ENCODE measurements at places on chromosomes 6 and 20.

- DNase-seq, result no peak
These were observed 11.6 kb upstream of the ITPR3 start for GRCh38 chr6:33609528-33609927.

DNA sequence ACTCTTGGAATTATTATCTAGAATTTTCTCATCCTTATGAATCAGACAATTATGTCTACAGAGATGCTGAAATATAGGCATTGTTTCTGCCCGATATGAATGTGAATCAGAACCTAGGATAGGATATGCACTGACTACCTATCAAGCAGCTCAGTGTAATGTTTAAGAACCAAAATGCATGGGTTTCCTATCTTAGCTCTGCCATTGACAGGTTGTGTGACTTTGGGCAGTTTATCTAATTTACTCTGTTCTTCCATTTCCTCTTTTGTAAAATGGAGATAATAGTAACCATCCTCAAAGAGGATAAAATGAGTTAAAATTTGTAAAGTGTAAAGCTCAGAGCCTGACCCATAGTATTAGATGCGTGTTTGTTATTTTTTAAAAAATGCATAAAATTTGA, 10.2 kb upstream of the AIG1 start:
- DNase-seq, result no peak

DNA sequence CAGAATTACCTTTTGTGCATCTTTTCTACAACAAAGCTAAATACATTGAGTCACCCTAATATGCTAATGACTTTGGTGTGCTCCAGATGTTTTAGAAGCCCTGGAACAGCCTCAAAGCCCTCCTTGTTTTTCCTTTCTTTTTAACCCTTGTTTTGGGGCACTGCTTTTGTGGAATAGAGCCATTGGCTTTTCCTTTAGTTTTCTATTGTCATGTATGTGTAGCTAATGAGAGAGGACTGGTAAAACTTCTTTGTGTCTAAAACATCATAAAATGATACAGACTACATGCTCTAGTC, 158.8 kb downstream of the JARID2 start:
- DNase-seq, result no peak

- no peak for DNase-seq
These were observed 291.6 kb upstream of the ECI2 start for GRCh38 chr6:4426968-4427367.

GRCh38 chr20:49790077-49790798, 22.4 kb upstream of the SLC9A8 start:
- no peak for DNase-seq

DNA sequence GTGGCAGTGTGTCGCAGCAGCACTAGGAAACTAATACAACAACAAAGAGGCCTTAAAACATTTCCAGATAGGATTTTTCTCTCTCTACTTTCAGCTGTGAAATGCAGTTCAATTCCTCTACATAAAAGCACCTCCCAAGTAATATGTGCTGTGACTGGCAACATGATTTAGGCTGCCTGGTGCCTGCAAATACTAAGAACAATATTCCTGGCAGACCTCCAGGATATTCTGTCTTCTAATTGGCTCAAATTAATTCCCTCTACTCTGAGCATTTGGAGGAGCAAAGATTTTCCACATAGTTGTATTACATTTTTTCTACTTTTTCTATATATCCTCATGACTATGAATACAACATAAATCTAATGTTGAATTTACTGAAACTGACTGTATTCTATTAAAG, 33.2 kb downstream of the SCGN start:
- no peak for DNase-seq

- no peak for DNase-seq
These were observed 56.6 kb downstream of the SNX14 start for GRCh38 chr6:85537055-85537494.

GRCh38 chr6:52929321-52930164, 20.0 kb upstream of the GSTA3 start:
- no peak for DNase-seq

GRCh38 chr6:46763466-46763865, 16.7 kb downstream of the ANKRD66 start:
- no peak for DNase-seq

- DNase-seq, result no peak
These were observed 265.8 kb upstream of the TCF21 start for GRCh38 chr6:133623065-133623464.

GRCh38 chr20:44247586-44248409, 690 bp downstream of the GDAP1L1 start:
- no peak for DNase-seq

DNA sequence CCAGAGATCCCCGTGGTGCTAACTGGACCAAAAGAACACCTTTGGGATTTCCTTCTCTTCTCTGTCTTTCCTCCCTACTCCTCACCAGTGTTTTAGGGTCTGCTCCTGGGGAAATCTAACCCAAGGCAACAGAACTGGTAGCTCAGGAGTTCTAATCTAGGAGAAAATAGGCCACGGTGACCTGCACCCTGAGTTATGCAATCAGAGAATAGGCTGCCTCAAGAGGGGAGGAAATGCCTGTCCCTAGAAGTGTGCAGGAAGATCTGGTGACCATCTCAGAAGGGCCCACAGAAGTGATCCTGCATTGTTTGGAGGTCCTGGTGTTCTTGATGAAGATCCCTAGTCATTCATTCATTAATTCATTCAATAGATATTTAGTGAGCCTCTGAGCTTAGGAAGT, 3.4 kb downstream of the ETV7 start:
- no peak for DNase-seq

DNA sequence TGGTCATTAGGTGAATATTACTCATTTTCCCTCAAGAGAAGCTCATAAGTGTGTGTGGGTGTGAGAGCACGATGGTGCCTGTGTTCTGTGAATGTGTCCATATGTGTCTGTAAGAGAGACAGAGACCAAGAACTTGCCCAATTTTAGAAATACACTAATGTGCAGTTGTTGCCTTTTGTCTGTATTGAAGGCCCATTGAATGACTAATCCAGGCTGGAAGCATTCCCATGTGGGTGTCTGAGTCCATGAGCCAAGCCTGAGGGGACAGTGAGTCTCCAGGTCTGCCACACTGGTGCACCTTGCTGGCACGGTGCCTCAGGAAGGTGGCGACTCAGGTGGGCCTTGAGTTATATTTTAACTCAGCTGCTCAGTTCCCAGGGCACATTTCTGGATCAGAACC, 25.5 kb upstream of the ASXL1 start:
- no peak for DNase-seq

DNA sequence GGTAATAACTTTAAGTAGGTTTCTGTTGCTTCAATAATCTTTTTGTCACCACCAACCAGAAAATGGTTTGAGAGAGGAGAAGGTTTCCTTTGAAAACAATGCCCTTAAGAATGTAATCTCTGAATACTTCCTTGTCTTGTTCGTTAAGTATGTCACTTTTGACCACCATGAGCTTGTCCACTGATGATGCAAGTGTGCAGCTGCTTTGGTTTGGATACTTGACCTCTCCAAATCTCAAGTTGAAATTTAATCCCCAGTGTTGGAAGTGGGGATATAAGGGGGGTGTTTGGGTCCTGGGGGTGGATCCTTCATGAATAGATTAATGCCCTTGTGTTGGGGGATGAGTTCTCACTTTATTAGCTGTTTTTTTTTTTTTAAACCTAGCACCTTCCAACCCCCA, 985.4 kb downstream of the EPHA7 start:
- no peak for DNase-seq

- no peak for DNase-seq
These were observed 151.7 kb downstream of the ZFAND3 start for GRCh38 chr6:37971266-37971665.

- DNase-seq, result no peak
These were observed 156.9 kb upstream of the FLRT3 start for GRCh38 chr20:14494355-14494754.

GRCh38 chr6:31952140-31952805, 6.4 kb downstream of the CFB start:
- no peak for DNase-seq

DNA sequence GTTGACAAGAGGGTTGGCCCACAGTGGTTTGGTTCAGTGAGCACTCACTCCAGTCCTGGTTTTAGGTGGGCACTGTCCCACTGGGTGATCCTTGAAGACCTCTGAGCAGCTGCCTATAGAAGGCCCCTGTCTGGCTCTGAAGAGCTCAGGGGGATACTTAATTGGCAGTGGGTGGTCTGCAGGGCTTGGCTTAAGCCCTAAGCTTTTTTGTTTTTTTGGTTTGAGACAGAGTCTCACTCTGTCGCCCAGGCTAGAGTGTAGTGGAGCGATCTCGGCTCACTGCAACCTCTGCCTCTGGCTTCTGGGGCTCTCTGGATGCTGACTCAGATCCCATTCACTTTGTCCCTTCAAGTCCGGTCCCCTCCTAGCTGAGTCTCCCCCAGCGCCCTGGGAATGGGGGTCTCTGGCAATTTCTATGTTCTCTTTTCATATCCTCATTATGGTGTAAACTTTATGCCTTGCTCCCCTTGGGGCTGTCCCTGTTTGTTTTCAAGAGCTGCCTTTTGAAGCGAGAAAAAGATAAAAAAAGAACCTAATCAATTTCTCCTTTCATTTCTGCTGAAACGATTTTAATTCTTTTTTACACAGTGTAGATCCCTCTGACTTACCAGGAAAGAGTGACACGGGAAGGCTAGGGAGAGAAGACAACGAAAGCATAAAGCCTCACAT, 12.2 kb upstream of the KCNG1 start:
- DNase-seq, result no peak

- DNase-seq, result no peak
These were observed 2.4 kb downstream of the MYO6 start for GRCh38 chr6:75751443-75751842.

GRCh38 chr20:58374027-58374850, 14.8 kb upstream of the VAPB start:
- DNase-seq, result no peak

GRCh38 chr20:23136893-23137745, 51.0 kb upstream of the CD93 start:
- DNase-seq, result no peak

DNA sequence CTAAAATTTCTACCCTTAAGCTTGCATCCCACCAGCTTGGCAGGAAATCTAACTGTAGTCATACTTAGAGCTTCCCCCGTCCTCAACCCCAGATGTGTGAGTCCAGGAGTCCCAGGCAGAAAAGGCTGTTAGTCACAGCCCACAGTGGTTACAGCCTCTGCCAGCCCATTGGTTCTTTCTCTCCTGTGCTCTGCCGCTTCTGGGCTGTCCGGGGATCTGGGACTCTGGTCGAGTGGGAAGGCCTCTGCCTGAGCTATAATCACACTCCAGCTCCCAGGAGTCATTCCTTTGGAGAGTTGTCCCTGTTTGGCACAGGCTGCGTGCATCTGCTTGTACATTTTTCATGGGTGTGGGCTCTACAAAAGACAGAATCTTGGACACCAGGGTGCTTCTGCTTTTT, 45.6 kb upstream of the FYN start:
- no peak for DNase-seq

- no peak for DNase-seq
These were observed 267.5 kb upstream of the OPRM1 start for GRCh38 chr6:153771577-153771976.

GRCh38 chr20:32898729-32899128, 40.0 kb downstream of the EFCAB8 start:
- no peak for DNase-seq

DNA sequence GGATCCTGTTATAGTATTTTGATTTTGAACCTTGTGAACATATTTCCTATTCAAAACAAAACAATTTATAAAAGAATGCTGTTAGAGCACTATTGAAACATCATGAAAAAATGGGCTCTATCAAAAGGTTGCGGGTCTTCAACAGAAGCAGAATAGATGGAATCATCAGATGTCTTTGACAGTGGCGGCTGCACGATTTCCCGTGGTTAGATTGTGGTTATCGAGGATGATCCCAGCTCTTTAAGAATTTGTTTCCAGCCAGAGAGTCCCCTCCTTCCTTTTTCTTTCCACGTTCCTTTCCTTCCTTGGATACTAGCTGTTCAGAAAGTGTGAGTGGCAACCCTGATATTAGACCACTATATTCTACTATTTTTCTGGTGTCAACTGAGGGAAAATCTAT, 163.4 kb downstream of the FARS2 start:
- no peak for DNase-seq

GRCh38 chr6:34888514-34888856, 570 bp upstream of the ANKS1A start:
- DNase-seq, result no peak

DNA sequence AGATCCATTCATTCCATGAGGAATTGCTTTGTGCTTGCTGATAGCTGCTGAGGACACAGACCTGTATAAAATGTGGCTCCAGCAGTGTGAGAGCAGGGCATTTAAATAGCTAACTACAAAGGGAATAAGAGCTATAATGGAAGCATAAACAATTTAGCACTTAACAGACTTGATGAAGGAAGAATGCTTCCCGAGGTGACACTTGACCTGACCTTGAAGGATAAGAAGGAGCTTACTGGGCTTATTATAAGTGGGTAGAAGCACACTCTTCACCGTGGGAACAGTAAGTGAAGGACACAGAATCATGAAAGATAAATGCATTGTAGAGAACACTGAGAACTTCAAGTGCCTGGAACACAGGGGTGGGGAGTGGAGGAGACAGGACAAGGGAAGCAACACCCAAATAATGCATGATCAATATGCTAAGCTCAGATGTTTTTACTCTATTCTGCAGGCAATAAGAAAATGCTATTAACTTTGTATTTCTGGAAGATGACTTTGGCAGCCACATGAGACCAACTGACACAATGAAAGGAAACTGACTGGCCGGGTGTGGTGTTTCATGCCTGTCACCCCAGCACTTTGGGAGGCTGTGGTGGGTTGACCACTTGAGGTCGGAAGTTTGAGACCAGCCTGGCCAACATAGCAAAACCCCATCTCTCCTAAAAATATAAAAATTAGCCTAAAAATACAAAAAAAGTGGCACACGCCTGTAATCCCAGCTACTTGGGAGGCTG, 84.2 kb downstream of the EPB41L2 start:
- DNase-seq, result no peak

GRCh38 chr6:118869350-118869749, 24.6 kb upstream of the ASF1A start:
- DNase-seq, result no peak

GRCh38 chr6:148840256-148840655, 93.4 kb downstream of the UST start:
- DNase-seq, result no peak

DNA sequence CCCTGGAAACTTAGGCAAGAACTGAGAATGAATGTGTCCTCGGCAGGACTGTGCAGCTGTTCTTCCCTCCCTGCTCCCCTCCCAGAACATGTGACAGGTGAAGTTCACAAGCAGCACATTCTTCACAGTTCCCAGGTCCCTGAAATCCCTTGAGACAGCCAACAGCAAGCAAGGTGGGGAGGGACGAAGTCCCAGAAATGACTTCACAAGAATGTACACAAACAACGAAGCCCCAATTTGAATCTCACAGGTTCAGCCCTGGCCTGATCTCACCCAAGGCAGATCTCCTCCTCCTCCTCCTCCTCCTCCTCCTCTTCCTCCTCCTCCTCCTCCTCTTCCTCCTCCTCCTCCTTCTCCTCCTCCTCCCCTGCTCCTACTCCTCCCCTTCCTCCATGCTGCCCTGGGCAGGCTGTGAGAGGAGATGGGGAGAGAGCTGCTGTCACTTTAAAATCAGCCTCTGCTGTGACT, 32.4 kb downstream of the WRNIP1 start:
- DNase-seq, result no peak

- DNase-seq, result no peak
These were observed 223.4 kb upstream of the MCHR2 start for GRCh38 chr6:100217225-100218012.

- no peak for DNase-seq
These were observed 102.7 kb downstream of the KCNQ5 start for GRCh38 chr6:72724545-72724944.

- no peak for DNase-seq
These were observed 184.7 kb downstream of the SAMD5 start for GRCh38 chr6:147693181-147693580.

All from stimulated activated CD8-positive, alpha-beta memory T cell treated with anti-CD3 and anti-CD28 coated beads, Interleukin-7, amount 100 ng/mL, for 1 hour (primary cell).